Endodermal cell (in vitro differentiated cells): ENCODE measurements at places on chromosomes 3 and 15. TPM values are rescaled to one million over a fixed set of nuclear protein-coding genes. Genes with fewer than 3 reads are reported as not detected.
A peak's percentile ranks its signal among the peaks of the same experiment; 100 is the strongest.

- DNase-seq: no peak
Measured at GRCh38 chr3:179840985-179841384, 188.1 kb downstream of the USP13 start.

GRCh38 chr3:188421836-188422540 lies 268.0 kb downstream of the LPP start:
- DNase-seq: no peak

DNA sequence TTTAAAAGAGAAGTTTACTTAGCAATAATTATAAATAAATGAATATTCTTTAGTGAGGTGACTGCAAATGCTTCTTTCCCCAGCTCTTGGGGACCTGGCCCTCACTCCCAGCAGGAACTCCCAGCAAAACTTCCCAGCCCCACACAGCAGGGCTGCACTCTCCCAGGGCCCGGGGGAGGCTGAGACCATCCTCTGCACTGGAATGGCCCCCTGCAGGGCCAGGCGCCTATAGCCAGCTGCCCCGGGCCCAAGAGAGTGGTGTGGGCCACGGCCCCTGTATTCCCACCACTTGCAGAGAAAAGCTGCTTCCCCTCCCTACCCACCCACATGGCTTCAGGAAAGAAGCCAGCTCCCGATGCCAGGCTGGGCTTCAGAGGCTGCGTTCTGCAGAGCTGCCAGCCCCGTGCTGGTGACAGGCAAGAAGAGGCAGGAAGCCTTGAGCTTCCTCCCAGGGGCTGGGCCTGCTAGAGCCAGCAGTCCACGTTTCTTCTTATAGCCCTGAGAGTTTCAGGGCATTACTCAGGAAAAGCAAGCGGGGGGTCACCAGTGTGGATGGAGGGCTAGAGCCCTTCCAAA lies 20.0 kb downstream of the IDH2 start:
- DNase-seq: peak; percentile 75

- DNase-seq: peak; percentile 49
Measured at GRCh38 chr3:134313847-134314587, 60.2 kb downstream of the AMOTL2 start.

- no peak for DNase-seq
Measured at GRCh38 chr15:88428805-88429605, 38.2 kb downstream of the MRPL46 start.

- no peak for DNase-seq
Measured at GRCh38 chr3:135840436-135840835, 125.1 kb upstream of the PPP2R3A start.

DNA sequence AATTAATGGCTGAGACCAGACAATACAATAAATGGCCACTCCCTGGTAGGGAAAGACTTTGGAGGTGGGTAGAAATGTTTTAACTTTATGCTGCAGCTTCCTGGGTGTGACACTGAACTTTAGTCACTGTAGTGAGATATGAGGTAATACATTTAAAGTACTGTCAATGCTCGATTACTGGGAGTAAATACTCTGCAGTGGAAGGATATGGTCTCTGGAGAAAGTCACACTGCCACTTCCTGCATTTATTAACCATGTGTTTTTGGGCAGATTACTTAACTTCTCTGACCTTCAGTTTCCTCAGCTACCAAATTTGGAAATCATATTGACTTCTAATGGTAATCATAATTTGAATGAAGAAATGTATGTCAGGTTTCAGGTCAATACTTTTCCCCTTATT lies 317.1 kb upstream of the TGFBR2 start:
- DNase-seq: no peak

The TNFSF10 gene
- not detected in 3 replicates for total RNA-seq

The HRH1 gene
- 0.52 TPM in 1 of 3 replicates, not detected in the others for total RNA-seq

The GRK7 gene
- total RNA-seq: not detected in 3 replicates

The ZIC4 gene
- not detected in 3 replicates for total RNA-seq

The COL6A5 gene
- 0.02 TPM in 1 of 2 replicates, not detected in the other for total RNA-seq

The LMCD1 gene
- 20.7 to 44.7 TPM (median 22.8 TPM) in 3 replicates for total RNA-seq
